ENCODE measurements at places on chromosomes 1 and 21.

DNA sequence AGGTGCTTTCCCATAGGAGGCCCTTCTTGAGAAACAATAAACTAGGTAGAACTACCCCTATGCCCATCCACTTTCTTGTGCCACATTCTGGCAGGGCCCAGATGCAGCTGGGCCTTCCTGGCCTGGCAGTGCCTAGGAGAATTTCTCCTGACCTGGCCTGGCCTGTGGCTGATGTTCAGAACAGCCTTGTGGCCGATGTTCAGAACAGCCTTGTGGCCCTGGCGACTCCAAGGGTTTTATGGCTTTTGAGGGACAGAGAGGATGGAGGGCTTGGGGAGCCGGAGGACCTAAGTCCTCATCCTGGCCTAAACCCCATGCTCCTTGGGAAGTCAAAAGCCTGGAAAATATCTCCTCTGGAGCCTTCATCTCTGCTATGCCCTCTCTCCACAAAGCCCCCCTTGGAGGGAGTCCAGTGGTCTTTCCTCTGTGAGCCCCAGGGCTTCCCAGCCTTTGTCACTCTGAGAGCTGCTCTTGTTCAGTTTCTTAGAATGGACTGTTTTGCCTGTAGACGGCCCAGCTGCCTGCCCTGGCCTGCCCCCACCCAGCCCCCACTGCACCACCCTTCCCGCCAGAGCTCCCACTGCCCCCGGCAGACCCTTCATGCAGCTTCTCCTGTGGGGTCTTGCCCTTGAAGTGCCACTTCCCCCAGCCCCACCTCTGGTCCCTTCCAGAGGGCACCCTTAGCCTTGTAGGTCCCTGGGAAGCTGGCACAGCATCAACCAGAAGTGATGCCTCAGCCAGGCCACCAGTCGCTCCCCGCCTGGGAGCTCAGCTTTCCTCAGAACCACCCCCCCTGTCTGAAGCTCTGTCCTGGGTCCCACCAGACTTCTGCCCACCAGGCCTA is 7.0 kb downstream of the GPR37L1 start:
- no peak for DNase-seq

- DNase-seq: no peak
These were observed 471.7 kb upstream of the VAMP3 start for GRCh38 chr1:7299329-7299799.

DNA sequence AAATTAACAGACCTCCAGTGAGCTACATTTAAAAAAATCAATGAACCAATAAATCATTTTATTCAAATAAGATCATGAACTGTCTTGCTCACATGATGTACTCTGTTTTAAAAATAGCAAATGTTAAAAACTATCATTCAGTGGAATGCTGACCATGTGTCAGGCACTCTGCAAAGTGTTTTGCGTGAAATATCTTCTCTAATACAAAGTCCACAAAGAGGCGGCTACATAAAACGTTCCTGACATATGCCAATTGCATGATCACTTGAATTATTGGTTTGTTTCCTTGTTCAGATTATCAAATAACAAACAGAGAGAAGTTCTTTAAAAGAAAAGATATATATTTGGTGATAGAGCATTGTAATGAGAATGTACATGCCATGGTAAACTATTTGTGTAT is 10.7 kb downstream of the FMO2 start:
- DNase-seq: no peak

DNA sequence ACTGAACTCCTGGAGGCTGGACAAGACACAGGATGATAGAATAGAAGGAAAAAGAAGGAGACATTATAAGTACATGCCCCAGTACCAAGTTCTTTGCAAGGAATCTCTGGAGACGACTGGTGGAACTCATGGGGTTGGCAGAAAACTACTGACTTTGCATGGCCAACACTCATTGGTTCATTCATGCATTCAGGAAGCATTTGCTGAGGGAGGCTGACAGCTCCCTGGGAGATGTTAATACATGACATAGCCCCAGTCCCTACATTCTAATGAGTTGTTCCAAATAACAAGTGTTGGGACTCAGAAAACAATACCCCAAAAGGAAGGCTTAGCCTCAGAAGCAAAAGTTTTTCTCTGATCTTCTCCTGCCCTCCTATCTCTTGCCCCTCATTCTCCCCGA is 172.8 kb upstream of the IRF2BP2 start:
- DNase-seq: no peak

DNA sequence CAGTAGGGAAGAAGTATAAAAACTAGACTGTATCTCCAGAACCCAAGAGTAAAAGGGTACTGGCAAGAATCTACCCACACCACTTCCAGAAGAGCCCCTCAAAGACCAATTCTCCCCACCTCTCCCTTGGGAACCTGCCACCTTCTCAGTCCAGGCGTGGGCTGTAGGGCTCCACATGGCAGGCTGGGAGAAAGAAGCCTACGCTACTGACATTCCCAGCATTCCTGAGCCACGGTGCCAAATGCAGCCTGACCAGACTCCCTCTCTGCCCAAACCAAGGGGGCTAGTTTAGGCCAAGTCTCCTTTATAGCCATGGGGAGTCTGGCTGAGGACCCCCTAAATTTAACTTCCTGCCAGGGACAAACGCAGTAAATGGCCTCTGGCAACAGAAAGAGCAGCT is 2.0 kb downstream of the UBE2Q1 start:
- DNase-seq: no peak

DNA sequence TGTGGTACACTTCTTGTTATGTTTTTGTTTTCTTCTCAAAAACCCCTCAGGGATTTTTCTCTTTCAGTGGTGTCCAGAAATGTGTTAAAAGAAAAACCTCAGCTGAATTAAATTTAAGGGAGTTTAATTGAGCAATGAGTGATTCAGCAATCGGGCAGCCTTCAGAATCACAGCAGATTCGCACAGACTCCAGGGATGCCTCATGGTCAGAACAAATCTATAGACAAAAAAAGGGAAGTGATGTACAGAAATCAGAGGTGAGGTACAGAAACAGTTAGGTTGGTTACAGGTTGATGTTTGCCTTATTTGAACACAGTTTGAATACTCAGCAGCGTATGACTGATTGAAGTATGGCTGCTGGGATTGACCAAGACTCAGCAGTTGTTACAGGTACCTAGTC is 86.2 kb downstream of the TLR5 start:
- no peak for DNase-seq

GRCh38 chr1:47580451-47580995 is 142.7 kb downstream of the FOXD2 start:
- DNase-seq: no peak

- DNase-seq: no peak
These were observed 10.2 kb upstream of the CYP4X1 start for GRCh38 chr1:47013293-47013692.

DNA sequence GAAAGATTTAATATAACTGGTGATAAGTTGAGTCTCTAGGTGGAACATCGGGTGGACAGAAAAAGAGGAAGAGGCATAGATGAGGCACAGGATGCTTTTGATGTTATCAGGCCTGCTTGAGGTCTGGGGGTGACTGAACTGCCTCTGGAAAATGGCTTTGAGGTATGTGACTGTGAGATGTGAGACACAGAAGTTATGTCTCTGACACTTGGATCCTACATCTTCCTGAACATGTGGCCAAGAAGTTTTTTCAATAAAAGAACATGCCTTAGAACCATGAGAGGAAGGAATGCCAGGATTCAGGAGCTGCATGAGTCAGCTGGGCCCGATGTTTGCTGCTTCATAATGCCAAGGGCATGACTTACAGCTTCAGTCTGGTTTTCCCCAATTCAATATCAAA is 11.5 kb upstream of the AIM2 start:
- DNase-seq: no peak

DNA sequence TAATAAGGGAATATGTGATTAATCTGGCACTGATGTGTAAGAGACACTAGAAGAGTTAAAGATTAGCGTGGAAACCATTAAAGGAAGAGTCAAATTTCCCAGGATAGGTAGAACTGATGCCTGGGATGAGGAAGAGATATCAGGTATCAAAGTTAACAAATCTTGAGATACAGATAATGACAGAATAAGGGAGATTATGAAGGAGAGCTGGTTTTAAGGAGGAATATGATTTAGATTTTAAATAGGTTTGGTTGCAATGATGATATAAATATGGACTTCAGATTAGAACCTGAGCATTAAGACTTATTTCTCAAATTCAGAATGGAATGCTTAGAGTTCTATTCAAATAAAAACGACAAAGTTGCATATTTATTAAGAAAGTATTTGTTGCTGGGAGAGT is 26.2 kb downstream of the MAGI3 start:
- no peak for DNase-seq

DNA sequence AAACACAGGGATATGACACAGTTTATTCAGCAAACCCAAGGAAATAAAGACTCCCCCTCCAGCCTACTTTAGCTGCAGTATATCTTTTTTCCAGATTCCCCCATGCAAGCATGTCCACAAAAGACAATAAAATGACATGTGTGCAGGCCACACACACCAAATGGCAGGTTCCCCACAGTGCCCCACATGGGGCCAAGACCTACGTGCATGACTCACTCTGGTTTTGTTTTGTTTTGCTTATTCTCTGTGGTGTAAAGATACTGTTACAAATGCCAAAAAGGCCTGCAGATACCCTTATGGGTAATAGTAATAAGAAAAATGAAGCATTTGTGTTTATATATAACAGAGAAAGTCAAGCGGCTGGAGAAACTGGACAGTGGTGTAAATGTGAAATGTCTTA is 71.6 kb downstream of the RD3 start:
- DNase-seq: no peak

GRCh38 chr1:161085165-161085564 is 4.2 kb downstream of the NECTIN4 start:
- DNase-seq: no peak

DNA sequence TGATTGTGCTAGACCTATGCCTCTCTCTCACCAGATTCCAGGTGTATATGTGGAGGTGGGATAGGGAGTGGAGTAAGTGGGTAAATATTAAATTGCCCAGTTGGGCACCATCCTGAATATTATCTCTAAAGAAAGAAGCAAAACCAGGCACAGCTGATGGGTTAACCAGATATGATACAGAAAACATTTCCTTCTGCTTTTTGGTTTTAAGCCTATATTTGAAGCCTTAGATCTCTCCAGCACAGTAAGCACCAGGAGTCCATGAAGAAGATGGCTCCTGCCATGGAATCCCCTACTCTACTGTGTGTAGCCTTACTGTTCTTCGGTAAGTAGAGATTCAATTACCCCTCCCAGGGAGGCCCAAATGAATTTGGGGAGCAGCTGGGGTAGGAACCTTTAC is at the start of gene FCER1A:
Gene FCER1A (plus strand): TSS at position 242 of the 400 bp plus-strand sequence. CDS start 29 bp downstream, at position 271.
- DNase-seq: no peak

DNA sequence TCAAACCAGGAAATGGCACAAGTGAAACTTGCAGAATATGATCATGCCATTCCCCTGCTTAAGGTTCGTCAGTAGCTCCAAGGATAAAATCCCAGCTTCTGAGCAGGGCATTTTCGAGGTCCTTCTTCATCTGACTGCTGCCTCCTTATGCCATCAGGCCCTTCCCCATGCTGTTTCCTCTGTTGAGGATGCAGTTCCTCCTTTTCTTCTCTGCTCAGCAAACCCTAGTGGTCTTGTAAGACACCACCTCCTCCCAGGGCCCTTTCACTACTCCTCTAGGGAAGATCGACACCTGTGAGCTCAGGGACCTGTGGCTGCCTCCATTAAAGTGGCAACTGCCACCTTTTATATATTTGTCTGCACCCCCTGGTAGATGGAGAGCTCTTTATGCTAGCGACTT is 62.1 kb upstream of the JUN start:
- DNase-seq: no peak

GRCh38 chr1:78114034-78114956 is 68.5 kb downstream of the GIPC2 start:
- peak; percentile 24 for DNase-seq

DNA sequence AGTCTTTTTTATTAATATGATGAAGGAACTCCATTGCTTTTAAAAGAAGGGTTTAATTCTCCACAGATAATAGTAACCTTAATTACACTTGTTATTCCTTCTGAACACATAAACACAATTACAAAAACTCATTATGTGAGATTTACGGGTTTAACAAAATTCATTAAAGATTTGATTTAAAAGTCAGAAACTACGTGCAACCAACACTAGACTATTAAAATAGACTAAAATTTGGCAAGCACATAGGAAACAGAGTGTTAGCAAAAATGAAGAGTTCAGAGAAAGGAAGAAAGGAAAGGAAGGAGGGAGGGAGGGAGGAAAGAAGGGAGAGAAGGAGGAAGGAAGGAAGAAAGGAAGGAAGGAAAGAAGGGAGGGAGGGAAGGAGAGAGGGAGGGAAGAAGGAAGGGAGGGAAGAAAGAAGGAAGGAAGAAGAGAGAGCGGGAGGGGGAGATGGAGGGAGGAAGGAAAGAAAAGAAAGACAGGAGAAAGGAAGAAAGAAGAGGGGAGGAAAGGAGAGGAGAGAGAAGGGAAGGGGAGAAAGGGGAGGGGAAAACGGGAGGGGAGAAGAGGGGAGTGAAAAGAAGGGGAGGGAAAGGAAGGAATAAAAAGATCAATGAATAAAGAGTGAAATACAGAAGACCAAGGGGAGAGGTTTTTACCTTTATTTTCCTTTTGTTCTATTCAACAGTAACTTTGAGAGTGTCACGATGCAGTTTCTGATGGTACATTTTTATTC is 123.4 kb upstream of the LYPLAL1 start:
- DNase-seq: no peak

- DNase-seq: no peak
These were observed 21.3 kb upstream of the A3GALT2 start for GRCh38 chr1:33342041-33342723.

DNA sequence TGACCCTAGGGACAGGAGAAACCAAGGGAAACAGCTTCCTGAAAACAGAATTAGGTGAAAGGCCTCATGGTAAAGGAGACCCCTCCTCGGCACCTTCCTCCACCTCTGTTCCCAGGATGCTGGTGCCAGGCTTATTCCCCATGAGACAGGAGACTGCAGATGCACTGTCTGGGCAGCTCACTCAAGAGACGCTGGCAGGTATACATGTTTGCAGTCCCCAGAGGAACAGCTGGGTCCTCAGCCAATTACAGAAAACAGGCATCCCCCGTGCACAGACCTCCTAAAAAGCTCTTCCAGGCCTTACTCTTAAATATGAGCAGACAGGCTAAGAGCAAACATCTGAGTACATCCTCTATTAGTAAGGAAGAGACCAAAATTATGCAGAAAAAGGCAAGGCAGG is 6.5 kb downstream of the CCSAP start:
- no peak for DNase-seq

DNA sequence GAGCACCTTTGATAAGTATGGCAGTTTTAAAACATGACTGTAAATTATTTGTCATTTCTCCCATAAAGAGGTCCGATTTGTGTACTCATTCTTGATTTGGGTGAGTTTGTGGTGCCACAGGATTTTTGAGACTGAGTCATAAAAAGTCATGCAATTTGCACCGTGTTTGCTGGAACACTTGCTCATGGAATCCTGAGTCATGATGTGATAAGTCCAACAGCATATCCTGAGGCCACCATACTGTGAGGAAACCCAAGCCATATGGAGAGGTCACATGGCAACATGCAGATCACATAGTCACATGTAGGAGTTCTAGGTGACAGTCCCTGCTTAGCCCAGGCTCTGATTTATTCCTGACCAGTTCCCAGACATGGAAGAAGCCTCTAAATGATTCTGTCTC is 40.8 kb upstream of the PRRX1 start:
- no peak for DNase-seq

- DNase-seq: no peak
These were observed 3.9 kb upstream of the CDC42 start for GRCh38 chr1:22048351-22049192.

All from stimulated activated CD4-positive, alpha-beta T cell treated with anti-CD3 and anti-CD28 coated beads, Interleukin-1b, Interleukin-23, amount 100 ng/mL, for 1 hour (primary cell).